ENCODE measurements at places on chromosomes 3 and 15.

GRCh38 chr3:149382101-149382467 lies 4.6 kb upstream of the TM4SF1 start:
- DNase-seq = no peak

DNA sequence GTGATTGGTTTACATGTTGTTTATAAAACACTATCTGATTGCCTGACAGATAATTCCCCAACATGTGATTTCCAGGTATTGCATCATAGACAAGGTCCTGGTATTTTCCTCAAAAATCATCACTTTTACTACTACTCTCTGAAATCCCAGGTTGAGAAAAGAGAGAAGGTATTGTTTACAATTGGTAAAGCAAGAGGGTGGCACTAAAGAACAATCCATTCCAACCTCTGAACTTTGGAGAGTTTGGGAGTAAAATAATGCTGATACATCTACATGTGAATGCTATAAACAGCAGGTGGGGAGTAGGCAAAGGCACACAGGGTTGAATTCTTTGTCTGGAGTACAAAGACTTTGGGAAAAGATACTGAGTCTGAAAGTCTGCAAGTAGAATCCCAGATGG lies 134.2 kb downstream of the WDR72 start:
- DNase-seq = no peak

DNA sequence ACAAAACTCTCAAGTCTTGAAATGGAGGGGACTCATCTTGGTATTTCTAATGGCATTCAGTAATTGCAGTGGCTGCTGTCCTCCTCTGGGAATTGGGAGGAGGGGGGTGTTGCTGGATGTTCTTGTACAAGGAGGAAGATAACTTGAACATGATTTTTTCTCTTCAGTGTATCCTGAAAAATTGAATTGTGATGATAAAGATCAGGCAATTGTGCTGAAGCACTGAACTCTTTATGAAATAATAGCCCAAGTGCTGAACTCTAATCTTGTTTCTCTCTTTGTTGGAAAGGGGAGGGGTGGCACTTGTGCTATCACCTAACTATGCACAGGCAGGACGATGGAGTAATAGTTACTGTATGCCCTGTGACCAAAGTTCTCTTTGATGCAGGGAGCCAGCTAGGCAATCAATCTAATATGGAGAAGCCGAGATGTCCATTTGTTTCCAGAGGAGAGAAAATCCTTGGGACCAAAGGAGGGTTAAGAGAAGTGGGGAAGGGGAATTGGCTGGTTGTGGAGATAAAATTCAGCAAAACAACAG lies 68.1 kb upstream of the ATP2C1 start:
- DNase-seq = no peak

- no peak for DNase-seq
These were observed 188.4 kb downstream of the SATB1 start for GRCh38 chr3:18236726-18237125.

GRCh38 chr15:61227950-61228936 lies 859 bp downstream of the RORA start:
- no peak for DNase-seq

GRCh38 chr3:149592758-149593240 lies 65.0 kb downstream of the WWTR1 start:
- DNase-seq = no peak

DNA sequence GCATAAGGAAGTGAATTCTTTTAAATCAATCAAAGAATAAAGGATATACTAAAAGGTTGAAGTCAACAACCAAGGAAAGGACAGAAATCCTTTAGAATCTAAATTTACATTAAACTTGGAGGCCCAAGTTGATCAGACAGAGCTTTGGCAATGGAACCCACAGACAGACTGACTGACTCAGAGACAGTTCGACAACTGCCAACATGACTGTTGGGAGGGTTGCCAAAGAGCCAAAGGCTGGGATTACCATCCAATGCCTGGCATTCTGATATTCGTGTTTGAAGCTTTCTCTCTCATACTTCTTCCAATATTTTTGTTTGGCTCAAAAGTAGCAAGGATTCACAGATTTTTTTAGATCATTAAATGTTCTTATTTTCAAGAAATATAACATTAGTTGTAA lies 406.1 kb downstream of the PLCL2 start:
- DNase-seq = no peak
